ENCODE measurements at places on chromosomes 13 and 19.

DNA sequence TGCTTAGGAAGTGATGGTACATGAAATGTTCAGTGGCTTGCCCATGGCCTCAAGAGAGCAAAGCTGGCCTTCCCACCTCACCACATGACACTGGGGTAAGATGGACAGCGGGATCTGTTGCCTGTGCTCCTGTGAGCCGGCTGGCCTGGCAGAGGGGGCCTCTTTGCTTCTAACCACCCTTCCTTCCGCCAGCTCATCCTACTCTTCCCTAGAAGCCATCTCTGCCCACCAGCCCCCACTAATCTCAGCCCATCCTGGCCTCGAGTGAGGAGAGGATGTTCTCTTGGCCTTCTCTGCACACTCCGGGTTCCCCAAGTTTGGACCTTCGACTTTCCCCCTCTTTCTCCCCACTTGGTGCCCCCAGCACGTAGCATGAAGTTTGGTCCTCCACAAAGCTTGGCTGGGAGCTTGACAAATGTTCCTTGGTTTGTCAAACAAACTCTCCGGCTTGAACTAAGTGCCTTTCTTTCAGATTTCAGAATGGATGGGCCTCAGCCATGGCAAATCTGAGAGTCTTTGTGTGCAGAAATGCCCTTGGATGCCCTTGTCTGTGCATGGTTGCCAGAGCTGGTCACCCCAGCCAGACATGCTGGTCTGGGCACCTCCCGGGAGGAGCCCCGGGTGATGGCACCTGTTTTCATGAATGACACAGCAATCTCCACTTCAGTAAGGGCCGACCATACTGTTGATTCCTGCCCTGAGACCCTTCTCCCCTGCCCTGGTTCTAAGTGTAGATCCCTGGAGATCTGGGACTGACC lies 145.5 kb downstream of the URI1 start:
- DNase-seq: no peak

GRCh38 chr13:41312176-41312500 lies 1.1 kb downstream of the NAA16 start:
- peak; percentile 16 for DNase-seq

GRCh38 chr19:38851622-38852230 lies 1.9 kb upstream of the HNRNPL start:
- DNase-seq: peak; percentile 95

- DNase-seq: no peak
These were observed 255.0 kb upstream of the SLITRK1 start for GRCh38 chr13:84137292-84137691.

GRCh38 chr13:94607939-94608338 lies 6.3 kb downstream of the GPR180 start:
- DNase-seq: no peak

GRCh38 chr19:41356984-41357739 lies 3.4 kb upstream of the TGFB1 start:
- no peak for DNase-seq

- no peak for DNase-seq
These were observed 891.6 kb downstream of the PCDH9 start for GRCh38 chr13:66338542-66338941.

DNA sequence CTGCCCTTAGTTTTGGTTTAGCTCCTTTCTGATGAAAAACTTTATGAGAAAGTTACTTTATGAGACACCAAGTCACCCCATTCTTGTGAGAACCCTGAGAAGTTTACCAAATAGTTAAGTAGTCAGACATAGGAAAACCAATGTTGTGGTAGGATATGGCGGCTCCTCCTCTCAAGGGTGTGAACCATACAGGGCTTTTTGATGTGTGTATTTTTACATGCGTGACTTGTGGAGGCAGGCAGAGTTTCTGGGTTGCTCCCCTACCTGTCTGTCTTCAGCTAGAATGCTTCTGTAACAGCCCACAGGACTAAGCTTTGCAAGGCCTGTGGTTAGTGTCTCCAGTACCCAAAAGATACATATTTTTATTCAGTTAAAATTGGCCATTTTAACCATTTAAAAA lies 18.3 kb downstream of the UBAC2 start:
- no peak for DNase-seq

GRCh38 chr19:45179072-45179891 lies 698 bp downstream of the BLOC1S3 start:
- no peak for DNase-seq

- no peak for DNase-seq
These were observed 130.4 kb downstream of the CRYL1 start for GRCh38 chr13:20395061-20395916.

GRCh38 chr19:42158926-42159325 lies 26.7 kb upstream of the POU2F2 start:
- no peak for DNase-seq

DNA sequence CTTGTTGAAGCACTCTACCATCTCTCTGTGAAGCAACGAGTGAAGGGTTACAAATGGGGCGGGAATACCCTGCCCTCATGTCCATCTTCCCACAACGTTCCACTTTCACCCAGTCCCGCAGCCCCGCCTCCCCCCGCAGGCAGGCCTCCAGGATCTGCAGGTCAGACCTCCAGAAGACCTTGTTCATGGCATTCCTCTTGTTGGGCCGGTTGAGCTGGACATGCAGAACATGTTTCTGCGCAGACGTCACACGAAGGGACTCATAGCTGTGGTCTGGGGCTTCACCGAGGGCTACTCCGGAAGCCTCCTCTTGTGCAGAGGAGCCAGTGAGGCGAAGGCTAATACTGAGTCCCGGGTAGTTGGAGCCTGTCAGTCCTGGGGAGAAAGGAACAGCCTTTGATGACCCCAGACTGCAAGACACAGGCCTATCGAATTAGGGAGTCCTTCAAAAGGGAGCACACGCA lies 420 bp downstream of the ECH1 start:
- peak; percentile 24 for DNase-seq

- no peak for DNase-seq
These were observed 14.8 kb upstream of the SPATA13 start for GRCh38 chr13:24145674-24146073.

GRCh38 chr13:74835579-74835978 lies 646.4 kb downstream of the TBC1D4 start:
- DNase-seq: no peak

DNA sequence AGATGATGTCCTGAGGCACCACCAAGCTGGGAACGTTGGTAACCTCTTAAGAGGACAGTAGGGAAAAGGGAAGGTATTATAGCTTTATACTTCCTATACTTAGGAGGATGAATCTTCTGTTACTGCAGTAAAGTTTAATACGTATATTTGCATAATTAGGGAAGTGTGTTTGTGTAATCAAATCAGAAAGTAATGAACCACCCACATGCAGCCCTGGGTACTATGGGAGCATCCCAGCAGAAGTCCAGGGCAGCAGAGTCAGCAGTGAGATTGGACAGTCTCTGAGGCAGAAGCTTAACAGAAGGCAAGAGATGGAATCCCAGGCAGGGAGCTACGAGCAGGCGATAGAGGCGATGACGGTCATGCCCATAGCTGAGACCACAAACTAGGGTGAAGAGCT lies 12.5 kb downstream of the SAFB start:
- DNase-seq: no peak

GRCh38 chr13:76314495-76314894 lies 571.7 kb downstream of the KCTD12 start:
- no peak for DNase-seq

GRCh38 chr13:88369866-88370265 lies 698.7 kb downstream of the SLITRK5 start:
- DNase-seq: no peak

DNA sequence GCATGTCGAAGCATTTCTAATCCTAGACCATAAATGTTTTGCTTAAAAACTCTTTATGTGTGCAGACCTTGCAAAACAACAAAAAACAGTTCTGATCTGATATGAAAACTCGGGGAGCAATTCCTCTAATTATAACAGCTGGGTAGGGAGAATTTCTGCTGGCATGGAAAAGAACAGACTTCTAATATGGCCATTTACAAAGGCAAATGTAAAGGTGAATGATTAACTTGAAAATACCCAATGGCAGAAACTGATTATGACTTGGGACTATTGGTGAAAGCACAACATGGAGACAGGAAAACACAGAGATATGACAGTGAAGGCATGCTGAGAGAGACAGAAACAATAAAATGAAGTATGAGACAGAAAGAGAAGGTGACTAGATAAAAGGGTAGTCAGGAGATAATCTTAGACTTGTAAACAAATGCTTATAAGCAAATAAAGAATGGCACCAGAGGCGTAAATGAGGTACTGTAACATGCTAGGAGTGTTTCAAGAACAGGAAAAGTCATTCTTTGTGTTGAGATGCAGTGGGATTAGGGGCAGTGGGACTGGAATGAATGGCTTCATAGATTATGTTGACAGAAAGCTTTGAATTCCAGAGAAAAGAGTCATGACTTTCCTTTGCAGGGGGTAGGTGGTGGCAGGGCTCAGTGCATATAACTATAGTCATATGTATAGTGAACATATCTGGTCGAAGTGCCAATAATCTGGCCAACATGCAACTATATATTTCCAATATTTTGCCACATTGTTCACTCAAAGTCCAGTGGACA lies 393.0 kb downstream of the ITGBL1 start:
- no peak for DNase-seq

DNA sequence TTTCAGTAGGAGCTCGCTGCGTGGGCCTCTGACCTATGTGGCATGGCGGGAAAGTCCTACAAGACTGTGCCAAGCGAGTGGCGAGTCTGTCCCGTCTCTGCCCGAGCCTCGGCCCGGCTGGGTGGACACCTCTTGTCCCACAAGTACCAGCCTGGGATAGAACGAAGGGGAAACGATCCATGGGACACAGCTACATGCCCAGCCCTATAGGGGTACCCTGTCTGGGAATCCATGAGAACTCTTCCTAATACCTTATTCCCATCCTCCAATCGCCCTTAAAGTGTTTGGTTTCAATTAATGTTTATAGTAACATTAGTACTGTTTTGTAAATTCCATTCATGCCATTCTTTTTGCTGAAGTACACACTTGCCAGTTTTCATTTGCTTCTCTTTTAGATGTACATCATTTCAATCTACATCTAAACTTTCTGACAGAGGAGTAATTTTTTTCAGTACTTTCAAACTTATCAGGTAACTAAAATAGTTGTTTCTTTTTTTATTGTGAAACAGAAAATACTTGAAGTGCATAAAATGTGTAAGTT lies 667 bp upstream of the ZNF790 start:
- no peak for DNase-seq

DNA sequence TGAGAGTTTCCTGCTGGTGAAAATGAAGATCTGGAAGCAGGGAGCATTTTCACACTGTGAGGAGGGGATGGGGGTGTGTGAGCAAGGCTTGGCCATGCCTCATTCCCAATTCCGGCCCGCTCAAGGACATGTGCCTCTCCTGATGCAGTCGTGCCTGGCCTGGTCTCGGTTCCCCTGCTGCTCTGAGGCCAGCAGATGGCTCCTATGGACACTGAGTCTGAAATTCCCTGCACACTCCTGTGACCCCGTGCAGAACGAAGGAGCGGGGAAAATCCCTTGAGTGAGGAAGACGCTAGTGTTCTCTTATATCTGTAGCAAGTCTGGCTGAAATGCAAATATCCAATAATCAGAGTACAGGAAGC lies 363 bp upstream of the ZNF763 start:
- DNase-seq: no peak

GRCh38 chr13:63161219-63161618 lies 1745.6 kb upstream of the PCDH20 start:
- DNase-seq: no peak

GRCh38 chr13:28375250-28375930 lies 119.5 kb downstream of the FLT1 start:
- DNase-seq: no peak

GRCh38 chr19:45878043-45878794 lies 7.7 kb downstream of the IRF2BP1 start:
- DNase-seq: no peak

GRCh38 chr19:8610936-8611300 lies 403 bp upstream of the ADAMTS10 start:
- no peak for DNase-seq

DNA sequence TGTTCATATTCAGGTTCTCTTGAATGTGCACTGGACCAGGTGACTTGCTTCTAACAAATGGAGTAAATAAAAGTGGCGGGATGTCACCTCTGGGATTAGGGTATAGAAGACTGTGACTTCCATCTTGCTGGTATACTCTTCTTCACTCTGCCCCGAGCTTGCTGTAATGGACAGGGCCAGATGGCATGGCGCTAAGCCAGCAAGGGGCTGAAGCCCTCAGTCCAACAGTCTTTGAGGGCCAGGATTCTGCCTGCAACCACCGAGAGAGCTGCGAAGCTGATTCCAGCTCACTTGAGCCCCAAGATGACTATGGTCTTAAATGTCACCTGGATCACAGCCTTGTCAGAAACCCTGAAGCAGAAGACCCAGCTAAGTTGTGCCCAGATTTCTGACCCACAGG lies 600.0 kb downstream of the FGF9 start:
- DNase-seq: no peak

DNA sequence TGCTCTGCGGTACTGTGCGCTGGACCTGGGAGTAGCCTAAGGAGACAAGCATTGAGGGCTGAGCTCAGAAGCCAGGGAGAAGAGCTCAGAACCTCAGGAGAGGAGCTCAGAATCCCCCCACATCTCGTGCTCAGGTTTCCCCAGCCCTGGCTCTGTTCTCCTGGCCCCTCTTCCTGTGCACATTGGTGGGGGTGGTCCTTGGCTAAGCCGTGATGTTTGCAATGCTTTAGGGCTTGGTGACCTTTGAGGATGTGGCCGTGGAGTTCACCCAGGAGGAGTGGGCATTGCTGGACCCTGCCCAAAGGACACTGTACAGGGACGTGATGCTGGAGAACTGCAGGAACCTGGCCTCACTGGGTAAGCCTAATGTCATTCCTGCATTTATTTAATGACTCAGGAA lies 6.6 kb downstream of the ZNF557 start:
- DNase-seq: no peak

- DNase-seq: no peak
These were observed 21.2 kb downstream of the TMPRSS9 start for GRCh38 chr19:2381148-2381820.

DNA sequence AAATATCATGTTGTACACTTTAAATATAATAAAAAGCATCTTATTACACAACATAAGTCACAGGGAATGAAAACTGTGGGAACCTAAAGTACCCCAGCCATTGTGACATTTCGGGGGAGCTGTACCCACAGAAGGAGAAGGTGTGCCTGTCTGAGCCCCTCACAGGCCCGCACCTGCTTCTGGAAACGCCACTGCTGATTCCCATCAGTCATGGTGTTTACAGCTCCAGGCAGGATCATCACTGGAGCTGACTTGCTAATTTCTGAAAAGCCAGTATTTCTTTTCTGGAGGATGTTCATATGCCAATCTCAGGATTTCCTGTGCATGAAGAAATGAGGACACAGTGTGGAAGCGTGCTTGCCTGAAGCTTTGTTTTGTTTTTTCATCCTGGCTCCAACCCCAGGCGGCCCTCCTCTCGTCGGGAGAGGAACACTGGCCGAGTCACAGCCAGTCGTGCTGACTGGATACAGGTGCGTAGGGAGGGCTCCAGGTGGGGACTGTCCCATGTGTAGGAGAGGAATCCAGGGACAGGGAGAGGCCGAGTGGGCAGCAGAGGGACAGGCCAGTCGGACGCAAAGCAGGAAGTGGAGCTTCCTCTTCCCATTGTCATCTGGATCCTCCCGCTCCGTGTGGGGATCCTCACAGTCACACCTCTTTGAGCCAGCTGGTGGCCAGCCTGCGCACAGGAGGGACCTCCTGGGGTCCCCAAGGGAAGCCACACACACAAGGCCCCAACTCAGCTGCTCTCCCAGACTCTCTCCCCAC lies 4.2 kb upstream of the ATP12A start:
- no peak for DNase-seq
